ENCODE measurements at places on chromosomes 11 and 22.

- no peak for DNase-seq
These were observed 595.4 kb upstream of the CHORDC1 start for GRCh38 chr11:90818196-90818745.

GRCh38 chr11:47248304-47248663, 330 bp downstream of the ACP2 start:
- no peak for DNase-seq

- DNase-seq = no peak
These were observed 2.2 kb downstream of the DTX4 start for GRCh38 chr11:59173964-59174663.

- no peak for DNase-seq
These were observed 28.7 kb downstream of the INCENP start for GRCh38 chr11:62152245-62153086.

DNA sequence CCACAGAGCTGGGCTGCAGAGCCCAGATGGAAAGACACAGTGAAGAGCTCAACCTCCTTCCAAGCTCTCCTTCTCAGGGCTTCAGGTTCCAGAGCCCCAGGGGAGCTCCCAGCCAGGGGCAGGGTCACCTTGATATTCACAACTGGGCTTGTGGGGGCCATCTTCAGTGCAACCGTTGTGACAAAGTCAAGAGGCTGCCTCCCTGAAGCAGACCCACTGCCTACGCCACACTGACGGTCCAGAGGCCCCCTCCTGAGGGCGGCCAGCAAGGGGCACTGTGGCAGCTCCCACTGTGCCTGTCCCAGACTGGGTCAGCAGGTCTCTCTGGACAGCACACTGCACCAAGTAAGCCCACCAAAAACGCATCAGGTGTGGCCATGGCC, 84.1 kb downstream of the DGCR2 start:
- DNase-seq = no peak

GRCh38 chr11:30326114-30326778, 3.3 kb downstream of the ARL14EP start:
- DNase-seq = no peak

GRCh38 chr11:115974703-115975102, 470.5 kb upstream of the CADM1 start:
- DNase-seq = no peak

GRCh38 chr11:97007283-97007682, 617.5 kb downstream of the JRKL start:
- DNase-seq = no peak

DNA sequence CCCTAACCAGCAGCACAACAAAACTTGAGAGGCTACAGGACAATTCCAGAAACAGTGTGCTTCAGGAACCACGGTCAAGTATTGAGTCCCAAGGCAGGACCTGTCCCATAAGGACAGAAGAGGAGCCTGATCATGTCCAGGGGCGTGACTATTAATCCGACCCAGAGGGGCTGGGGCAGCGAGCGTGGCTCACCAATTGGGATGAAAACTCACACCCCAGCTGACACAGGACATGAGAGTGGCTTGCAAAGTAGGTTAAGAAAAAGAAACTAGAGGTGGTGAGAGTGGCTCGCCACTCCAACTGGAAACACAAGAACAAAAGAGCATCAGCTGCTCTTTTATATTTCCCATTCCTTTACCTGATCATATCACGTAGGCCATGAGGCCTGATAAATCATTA, 16.0 kb upstream of the FEZ1 start:
- no peak for DNase-seq

DNA sequence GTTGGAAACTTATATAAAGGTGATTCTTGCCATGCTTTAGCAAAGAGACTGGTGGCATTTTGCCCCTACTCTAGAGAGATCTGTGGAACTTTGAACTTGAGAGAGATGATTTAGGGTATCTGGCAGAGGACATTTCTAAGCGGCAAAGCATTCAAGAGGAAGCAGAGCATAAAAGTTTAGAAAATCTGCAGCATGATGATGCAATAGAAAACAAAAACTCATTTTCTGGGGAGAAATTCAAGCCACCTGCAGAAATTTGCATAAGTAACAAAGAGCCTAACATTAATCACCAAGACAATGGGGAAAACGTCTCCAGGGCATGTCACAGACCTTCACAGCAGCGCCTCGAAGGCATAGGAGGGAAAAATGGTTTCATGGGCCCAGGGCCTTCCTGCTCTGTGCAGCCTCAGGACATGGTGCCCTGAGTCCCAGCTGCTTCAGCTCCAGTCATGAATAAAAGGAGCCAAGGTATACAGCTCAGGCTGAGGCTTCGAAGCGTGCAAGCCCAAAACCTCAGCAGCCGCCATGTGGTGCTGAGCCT, 83.4 kb downstream of the MRTFA start:
- DNase-seq = no peak

DNA sequence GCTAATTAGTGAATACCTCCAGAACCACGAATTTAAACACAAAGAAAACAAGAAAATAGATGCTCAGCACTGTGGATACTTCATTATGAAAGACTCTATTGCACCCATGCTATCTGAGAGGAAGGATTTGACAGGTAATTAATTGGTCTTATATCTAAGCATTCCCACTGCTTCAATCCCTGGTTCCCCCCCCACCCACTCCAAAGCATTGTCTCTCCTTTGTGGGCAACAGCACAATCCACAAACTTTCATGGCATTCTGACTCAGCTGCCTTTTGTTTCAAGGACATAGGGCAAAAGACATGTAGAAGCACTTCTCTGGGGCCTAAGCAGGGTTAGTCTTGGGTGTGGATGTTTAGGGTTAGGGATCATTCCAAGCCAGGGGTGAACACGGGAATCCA, 551.4 kb downstream of the BUD13 start:
- no peak for DNase-seq

DNA sequence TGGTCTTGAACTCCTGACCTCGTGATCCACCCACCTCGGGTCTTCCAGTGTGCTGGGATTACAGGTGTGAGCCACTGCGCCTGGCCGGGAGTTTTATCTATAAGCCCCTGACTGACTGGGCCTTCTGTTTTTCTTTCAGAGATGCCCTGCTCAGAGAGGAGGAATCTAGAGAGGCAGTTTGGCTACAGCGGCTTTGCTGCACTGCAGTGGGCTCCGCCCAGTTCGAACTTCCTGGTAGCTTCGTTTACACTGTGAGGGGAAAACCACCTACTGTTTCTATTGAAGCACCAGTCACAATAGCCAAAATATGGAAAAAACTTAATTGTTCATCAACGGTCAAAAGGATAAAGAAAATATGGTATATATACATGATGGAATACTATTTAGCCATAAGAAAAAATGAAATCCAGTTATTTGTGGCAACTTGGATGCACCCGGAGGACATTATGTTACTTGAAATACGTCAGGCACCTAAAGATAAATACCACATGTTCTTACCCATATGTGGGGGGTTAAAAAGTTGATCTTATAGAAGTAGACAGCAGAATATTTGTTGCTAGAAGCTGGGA, 31.9 kb upstream of the FAM181B start:
- peak; percentile 27 for DNase-seq

- DNase-seq = no peak
These were observed 910.5 kb upstream of the CHORDC1 start for GRCh38 chr11:91133361-91133760.

GRCh38 chr11:126502982-126503381, 147.5 kb downstream of the ST3GAL4 start:
- no peak for DNase-seq

- DNase-seq = no peak
These were observed 22.8 kb downstream of the TMEM184B start for GRCh38 chr22:38249803-38250642.

DNA sequence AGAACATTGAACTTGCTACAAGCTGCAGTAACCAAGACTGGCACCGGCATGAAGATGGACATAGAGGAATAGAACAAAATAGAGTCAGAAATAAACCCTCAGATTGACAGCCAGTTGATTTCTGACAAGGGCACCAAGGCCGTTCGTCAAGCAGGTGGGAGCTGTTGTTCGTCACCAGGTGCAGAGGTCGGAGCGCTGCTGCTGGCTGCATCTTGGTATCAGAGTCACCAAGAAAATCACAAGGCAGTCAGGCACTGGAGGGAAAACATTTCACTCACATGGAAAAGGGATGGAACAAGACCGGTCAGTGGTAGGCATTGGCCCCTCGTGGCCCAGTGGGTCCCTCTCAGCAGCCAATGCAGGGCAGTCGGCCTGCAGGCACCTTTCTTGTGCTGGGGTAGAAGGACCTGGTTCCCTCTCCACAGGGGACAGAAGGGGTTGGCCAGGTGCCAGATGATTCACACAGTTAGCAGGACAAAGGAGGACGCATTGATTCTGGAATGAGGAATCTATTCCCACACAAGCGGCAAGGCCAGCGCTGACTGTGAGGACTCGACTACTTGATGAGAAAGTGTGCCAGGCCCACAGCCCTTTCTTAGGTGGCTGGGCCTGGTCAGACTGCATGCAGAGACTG, 115.8 kb upstream of the FGF3 start:
- DNase-seq = no peak

GRCh38 chr11:8314916-8315315, 51.2 kb upstream of the LMO1 start:
- no peak for DNase-seq

GRCh38 chr11:74043450-74043849, 34.6 kb upstream of the UCP3 start:
- no peak for DNase-seq

DNA sequence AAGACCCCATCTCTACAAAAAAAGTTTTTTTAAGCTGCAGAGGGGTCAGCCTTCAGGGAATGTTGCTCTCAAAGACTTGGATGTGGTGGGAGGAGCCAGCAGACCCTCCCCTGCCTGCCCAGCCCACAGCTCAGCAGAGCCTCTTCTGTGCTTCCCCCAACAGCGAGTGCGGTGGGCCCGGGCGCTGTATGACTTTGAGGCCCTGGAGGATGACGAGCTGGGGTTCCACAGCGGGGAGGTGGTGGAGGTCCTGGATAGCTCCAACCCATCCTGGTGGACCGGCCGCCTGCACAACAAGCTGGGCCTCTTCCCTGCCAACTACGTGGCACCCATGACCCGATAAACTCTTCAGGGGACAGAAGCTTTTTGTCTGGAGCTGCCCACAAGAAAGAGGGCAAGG, 10.5 kb downstream of the TMA7B start:
- DNase-seq = no peak

- no peak for DNase-seq
These were observed 68.0 kb upstream of the YWHAH start for GRCh38 chr22:31876156-31876920.

DNA sequence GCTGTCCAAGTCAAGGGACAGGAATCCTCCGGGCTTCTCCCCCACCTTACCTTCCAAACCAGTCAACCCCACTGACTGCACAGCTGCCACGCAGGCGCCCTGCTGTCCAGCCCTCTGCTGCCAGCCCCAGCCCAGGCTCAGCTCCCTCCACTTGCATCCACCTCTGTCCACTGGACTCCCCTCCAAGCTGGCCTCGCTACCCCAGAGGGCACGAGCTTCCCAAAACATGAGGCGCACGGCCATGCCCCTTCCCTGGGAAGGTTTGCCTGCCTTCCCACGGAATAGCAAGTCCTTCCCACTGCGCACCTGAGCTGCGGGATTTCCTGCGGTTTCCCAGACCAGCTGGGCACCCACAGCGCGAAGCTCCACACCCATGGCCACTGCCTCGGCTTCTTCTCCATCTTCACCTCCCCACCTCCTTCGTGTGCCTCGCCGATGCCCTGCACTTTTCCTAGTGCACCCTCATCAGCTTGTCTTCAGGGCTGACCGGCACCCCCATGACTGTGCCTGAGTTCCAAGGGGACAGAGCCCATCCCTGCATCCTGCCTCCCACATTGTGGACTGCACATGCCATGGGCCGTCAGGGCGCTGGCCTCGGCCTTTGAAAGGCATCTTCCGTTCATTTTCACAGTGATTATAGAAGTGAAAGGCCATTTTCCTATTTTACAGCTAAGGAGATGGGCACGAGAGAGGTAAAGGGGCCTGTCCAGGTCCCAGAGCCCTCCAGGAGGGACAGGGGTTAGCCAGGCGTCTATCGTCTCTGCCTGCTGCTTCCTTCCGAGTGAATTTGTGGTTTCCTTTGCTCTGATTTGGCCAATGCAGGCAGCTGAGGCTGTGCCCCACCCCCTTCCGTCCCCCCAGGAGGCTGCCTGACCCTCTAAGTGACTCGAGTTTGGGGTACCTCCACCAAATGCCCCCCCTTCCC, 16.4 kb downstream of the IFITM10 start:
- DNase-seq = no peak

DNA sequence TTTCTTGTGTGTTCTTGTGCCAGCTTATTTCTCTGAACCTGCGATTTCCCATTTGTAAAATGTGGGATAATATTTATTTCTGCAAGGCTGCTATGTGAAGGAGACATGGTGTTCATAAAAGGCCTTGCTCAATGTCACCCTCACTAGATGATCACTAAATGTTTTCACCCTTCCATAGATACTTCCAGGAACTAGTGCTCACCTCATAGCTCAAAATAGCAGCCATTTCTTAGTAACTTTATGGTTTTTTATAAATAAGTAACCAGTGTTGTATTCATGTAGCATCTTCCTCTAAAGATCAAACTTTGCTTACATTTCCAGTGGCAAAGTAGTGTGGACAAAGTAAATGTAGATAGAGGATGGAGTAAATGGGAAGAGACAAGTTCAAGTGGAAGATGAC, 23.8 kb downstream of the SYTL2 start:
- DNase-seq = no peak

- DNase-seq = peak; percentile 34
These were observed 841 bp upstream of the EIF4G2 start for GRCh38 chr11:10809373-10810160.

DNA sequence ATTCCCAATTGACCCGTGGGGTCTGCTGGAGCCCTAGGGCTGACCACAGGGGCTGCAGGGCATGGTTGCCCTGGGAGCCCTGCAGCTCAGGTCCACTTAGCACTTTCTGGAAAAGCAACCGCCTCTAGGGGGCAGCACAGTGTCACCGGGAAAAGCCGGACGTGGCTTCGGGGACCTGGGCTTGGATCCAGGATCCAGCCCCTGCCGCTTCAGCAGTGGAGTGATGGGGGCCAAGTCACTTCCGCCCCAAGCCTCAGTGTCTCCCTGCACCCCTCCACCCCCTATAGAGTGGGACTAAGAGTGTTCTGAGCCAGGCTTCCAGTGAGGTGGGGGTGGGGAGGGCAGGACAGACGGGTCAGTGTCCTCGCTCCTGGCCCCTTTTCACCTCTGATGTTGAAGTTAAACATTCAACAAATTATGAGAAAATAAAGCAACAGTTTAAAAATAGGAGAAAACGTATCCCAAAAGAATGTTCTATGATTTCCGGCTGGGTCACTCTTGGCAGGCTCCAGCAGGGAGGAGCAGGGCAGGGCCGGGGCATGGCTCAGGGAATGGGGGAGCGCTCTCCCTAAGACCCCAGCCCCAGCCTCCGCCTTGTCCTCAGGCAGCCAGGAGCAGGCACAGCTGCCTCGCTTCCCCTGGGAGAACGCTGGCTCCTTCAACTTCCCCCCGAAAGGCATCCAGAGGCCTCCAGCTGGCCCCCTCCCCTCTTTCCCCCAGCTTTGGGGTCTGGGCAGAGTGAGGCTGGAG, 96.5 kb upstream of the FGF3 start:
- no peak for DNase-seq

GRCh38 chr11:71391796-71392195, 56.4 kb downstream of the DHCR7 start:
- DNase-seq = no peak

DNA sequence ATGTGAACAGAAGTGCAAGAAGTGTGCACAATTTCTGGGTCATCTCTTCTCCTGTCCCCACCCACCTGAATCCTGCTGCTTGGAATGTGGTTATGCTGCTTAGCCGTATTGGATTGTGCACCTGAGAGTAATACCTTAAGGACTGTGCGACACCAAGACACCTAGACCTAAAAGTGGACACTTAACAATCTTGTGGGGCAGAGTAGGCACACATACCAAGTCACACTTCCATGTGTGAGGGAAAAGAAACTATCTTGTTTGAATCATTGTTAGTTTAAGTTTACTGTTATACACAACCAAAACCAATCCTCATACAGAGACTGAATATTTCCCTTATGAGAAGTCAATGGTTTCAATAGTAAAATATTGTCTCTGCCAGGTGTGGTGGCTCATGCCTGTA, 93.7 kb downstream of the CCDC83 start:
- no peak for DNase-seq
